ENCODE measurements at places on chromosomes 1 and 21.

GRCh38 chr1:239803781-239804180 is 287.9 kb upstream of the FMN2 start:
- no peak for DNase-seq

GRCh38 chr21:27582948-27583430 is 616.1 kb upstream of the ADAMTS5 start:
- peak; percentile 6 for DNase-seq

DNA sequence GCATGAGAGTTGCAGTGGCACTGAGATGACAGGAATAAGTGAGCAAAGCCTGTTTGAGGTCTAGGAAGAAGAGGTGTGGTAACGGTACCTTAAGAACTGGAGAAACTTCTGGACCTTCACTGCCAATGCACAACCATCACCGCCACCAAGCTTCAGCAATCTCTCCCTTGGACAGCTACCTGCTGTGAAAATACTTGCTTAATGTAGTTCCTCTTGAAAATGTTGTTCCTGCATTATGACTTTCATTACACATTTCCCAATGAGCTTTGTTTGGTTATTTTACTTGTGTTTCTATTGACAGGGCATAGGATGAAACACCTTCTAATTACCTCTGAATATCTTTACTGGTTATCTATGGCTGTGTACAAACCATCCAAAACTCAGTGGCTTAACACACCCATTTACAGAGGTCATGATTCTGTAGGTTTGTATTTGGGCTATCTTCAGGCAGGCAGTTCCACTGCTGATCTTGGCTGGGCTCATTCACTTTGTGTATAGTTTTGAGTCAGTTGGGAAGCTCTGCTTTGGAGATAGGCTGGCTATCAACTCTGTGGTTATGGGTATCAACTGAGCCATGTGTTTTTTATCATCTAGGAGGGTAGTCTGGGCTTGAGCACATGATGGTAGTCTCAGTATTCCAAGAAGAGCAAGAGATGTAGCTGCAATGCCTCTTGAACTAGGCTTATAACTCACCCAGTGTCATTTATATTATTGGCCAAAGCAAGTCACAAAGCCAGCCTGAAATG is 149.4 kb downstream of the ELAVL4 start:
- no peak for DNase-seq

GRCh38 chr21:42641311-42642218 is 11.9 kb upstream of the PDE9A start:
- DNase-seq = no peak

GRCh38 chr1:51524817-51525216 is 5.8 kb upstream of the EPS15 start:
- no peak for DNase-seq

DNA sequence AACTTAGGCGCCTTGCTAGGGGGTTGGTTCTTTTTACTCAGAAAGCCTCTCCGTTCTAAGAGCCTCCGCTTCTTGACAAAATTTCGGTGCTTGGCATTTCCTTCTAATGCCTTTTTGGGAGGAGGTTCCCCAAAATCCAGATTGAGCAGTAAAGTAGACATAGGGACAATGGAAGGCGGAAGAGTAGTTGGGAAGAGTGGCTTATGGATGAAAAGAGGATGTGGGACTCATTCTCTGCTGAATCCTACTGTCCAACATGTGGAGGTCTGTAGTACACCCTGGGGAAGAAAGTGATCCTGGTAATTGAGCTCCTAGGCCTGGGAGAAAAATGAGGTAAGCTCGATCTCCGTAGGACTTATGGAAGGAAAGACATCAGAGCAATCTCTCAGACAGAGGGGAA is 777 bp upstream of the METTL25B start:
- no peak for DNase-seq

GRCh38 chr1:88509379-88509778 is 174.7 kb upstream of the PKN2 start:
- DNase-seq = no peak

GRCh38 chr21:37220433-37220980 is 46.6 kb downstream of the VPS26C start:
- DNase-seq = no peak

GRCh38 chr1:172040466-172040865 is 199.2 kb downstream of the DNM3 start:
- peak; percentile 31 for DNase-seq

GRCh38 chr1:248111157-248111556 is 16.2 kb downstream of the OR2L13 start:
- DNase-seq = no peak

DNA sequence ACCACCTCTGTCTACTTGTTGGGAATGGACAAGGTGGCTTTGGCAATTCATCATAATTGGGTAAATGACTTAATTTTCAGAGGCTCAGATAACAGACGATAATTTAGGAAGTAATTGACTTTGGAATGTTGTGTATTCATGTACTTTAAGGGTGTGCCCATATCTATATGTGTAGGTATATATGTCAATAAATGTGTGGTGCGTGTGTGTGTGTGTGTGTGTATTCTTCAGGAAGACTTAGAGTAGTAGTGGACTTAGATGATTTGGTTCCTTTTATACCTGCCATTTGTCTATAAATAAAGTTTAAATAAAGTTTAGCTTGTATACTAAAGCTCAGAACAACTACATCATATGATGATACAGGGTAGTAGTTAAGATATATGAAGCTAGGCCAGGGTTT is 20.0 kb upstream of the JUN start:
- no peak for DNase-seq

- DNase-seq = no peak
These were observed 68.0 kb upstream of the BACH1 start for GRCh38 chr21:29230551-29231261.

GRCh38 chr1:149962039-149962647 is 25.5 kb upstream of the MTMR11 start:
- DNase-seq = peak; percentile 57

DNA sequence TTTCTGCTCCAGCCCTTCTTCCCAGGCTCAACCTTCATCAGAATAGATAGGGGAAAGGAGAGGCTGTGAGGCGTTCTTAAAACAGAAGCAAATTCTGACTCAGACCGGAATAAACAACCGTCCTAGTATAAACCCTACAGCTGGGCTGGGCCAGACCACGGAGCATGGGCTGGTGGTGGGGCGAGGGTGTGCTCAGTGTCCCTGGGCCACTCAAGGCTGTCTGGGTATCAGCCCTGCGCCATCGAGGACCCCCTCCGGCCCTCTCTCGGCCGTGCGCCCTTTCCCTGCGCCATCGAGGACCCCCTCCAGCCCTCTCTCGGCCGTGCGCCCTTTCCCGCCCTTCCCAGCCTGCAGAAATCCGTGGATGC is 36.0 kb downstream of the CAPN2 start:
- DNase-seq = no peak

GRCh38 chr1:81681601-81682266 is 119.0 kb upstream of the ADGRL2 start:
- DNase-seq = no peak

- DNase-seq = no peak
These were observed 5.9 kb upstream of the EFNA3 start for GRCh38 chr1:155072531-155073289.

DNA sequence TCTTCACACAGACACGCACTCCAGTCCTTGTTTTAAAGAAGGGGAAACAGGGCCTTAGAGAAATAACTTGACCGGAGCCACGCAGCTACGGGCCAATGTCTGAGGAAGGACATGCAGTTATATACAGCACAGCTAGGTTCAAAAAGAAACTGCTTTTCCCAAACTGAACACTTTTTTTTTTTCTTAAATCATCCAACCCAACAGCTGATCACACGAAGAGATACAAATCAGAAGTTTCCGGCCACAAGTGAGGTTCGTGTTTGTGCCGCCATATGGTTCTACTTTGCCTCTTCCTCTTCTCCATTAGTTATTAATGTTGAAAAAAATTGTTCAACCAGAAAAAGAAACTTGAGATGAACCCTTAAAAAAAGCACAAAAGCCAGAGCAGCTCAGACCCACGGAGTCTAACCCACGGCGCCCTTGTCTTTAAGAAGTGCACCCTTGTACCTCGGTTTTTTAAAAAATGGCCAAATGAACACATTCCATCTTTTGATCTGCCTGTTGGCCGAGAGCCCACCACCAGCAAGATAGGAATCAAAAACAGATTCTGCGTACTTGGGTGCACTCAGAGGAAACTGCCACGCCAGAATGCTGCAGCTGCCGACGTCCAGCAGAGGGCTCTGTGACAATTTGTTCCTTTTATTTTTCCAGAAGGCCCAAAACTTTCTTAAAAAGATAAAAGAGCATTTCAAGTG is 78.9 kb downstream of the SLC66A1 start:
- no peak for DNase-seq

DNA sequence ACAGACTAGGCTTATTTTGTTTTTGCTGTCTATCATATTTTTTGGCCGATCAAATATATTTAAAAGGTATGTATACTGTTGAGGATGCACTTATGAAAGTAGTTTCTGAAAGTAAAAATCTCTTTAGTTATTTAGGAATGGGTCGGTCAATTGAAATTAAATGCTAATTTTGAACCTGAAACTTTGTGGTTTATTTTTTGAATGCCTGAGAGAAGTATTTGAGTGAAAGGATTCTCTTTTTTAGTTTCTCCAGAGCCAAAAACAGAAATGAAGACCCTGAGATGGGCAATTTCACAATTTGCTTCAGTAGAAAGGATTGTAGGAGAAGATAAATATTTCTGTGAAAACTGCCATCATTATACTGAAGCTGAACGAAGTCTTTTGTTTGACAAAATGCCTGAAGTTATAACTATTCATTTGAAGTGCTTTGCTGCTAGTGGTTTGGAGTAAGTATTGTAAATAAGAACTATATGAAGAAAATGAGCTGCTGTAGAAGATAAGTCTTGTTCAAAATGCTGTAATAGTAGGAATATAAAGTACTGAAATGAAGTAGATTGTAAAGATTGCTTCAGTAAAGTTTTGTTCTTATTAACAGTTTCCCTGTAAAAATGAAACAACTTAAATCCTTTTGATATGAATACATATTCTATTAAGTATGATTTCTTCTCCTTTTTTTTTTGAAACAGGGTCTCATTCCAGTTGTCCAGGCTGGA is 11.5 kb downstream of the USP1 start:
- no peak for DNase-seq

DNA sequence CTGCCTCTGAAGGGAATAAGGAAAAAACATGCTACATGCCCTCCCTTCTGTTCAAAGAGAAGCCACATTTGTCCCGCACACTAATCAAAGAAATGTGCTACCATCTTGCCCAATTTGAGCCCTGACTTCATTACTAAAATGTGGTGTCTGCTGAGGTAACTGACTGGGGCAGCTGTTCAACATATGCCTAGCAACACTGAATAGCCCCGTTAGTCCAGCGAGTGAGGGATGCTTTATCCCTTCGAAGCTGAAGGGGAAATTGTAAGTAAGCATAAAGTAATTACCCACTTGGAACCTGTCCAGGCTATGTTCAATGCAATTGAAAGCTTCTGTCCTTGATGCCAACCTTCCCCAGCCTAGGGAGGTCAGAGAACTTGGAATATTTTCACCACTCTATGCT is 310.6 kb downstream of the SEC16B start:
- DNase-seq = no peak

- DNase-seq = no peak
These were observed 13.9 kb upstream of the IL6R start for GRCh38 chr1:154391086-154391770.

- no peak for DNase-seq
These were observed 41.0 kb downstream of the CDC42 start for GRCh38 chr1:22093513-22093912.

DNA sequence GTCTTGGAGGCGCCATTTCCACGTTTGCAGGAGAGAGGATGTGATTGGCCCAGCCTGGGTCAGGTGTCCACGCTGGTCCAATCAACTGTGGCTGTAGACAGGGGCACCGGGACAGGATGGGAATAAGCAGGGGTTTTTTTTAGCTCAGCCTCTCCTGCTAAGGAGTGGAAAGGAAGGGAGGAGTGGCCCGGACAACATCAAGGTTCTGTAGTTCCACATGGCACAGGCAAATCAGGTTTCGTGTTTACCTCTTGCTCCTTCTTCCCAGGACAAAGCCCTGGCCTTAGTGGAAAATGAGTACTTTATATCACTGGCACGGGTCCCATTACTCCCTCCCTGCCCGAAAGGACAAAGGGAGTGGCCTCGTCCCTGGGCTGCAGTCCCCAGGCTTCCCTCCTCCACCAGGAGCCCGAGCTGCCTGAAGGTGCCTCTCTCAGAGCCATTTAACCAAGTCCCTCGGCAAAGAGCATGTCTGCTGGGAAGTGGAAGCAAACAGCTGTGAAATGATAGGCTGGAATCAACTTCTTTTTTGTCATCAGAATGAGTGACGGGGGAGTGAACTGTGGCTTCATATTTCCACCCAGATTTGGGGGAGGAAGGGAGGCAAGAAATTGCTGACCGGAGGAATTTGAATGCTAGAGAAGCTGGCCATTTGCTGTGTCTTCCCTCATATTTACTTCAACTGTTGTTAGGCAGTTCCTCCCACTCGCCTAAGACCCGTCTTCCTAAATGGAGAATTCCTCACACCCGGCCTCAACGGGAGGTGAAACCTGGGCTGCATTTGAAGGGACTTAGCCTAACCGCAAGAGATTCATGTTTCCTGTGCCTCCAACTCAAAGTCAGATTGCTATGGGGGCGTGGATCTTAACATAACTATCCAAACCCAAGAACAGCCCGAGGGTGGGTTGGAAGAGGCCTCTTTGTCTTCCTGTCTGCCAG is 84.9 kb upstream of the SLC44A3 start:
- DNase-seq = peak; percentile 81

- DNase-seq = no peak
These were observed 323.8 kb downstream of the AMY1C start for GRCh38 chr1:104073463-104073902.

- DNase-seq = no peak
These were observed 213.8 kb downstream of the GRIK1 start for GRCh38 chr21:29726044-29726443.

DNA sequence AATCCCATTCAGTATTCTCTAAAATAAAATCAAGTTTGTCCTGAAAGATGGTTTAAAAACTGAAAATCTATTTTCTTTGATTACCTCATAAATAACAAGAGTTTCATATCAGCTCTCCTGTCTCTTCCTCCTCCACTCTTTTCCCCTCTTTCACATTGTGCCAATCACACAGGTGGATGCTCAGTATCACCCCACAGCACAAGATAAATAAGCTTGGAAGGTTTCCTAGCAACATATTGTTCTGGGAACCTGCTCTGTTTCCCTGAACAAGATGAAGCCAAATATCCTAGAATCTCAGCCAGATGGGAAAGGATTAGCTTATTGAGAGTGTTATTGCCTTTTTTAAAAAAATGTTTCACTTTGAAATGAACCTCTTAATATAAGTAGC is 45.7 kb upstream of the CACYBP start:
- no peak for DNase-seq

DNA sequence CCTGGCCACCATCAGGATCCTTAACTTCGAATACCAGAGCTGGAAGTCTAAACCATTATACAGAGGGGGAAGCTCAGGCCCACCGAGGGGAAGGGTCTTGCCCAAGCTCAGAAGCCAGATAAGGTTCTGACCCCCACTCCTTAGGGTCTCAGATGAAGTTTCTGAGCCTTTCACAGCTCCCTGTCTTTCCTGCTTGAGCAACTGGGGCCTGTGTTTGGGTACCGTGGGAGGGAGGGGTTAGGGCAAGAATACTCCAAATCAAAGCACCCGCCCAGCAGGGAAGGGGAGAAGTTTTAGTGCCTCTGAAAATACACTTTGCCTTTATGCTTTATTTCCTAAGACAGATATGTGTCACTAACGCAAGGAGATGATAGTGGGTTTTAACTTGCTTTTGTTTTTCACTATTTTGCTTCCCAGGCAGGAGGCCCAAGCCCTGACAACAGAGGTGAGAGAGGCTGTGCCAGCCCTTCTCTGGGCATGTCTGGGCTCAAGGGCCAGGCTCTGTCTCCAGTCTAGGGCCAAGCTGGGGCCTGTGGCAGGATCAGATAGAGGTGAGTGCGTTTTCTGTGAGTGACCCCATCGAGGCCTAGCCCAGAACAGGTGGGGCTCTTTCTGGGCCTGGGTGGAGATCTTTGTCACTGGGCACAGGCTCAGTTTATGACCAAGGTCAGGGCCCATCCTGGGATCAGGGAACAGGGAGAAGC is 20.5 kb upstream of the TENT5B start:
- DNase-seq = no peak

Measured in RCC 7860 (cell line).